Small intestine (tissue), 16 donors: ENCODE measurements at places on chromosomes 12 and 14.

- DNase-seq, result no peak
Observed at GRCh38 chr14:104440297-104440956, 139.1 kb upstream of the C14orf180 start.

DNA sequence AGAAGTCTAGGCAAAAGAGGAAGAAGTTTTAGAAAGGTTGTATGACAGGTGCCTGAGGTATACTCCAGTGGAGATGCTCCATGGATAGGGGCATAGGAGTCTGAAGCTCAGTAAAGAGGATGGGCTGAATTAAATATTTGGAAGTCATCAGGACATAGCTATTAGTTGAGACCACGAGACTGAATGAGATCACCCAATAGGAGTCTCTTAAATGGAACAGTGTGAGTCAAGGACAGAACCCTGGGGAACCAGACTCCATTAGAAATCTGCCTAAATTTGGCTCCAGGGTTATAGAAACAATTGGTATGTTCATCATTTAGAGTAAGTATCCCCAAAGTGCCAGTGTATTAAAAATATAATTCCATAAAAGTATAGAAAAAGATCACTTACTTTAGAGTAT is 172.6 kb downstream of the PRKCH start:
- DNase-seq, result no peak

DNA sequence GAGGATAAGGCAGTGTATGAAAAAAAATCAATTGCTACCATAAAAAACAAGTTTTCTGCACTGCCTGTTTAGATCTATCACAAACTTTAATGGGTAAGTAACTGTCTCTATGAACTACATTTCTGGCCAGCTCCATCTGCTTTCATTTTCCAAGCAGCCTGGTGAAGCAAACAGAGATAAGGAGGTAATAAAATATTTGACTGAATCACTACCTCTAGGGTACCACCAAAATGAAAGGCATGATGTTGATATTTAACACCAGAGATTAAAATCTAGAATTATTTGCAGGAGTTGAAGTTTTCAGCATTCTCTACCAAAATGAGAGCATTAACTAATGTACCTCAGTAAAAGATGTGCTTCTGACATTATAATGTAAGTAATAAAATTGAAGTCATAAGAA is 863.5 kb upstream of the MGAT4C start:
- DNase-seq, result no peak

DNA sequence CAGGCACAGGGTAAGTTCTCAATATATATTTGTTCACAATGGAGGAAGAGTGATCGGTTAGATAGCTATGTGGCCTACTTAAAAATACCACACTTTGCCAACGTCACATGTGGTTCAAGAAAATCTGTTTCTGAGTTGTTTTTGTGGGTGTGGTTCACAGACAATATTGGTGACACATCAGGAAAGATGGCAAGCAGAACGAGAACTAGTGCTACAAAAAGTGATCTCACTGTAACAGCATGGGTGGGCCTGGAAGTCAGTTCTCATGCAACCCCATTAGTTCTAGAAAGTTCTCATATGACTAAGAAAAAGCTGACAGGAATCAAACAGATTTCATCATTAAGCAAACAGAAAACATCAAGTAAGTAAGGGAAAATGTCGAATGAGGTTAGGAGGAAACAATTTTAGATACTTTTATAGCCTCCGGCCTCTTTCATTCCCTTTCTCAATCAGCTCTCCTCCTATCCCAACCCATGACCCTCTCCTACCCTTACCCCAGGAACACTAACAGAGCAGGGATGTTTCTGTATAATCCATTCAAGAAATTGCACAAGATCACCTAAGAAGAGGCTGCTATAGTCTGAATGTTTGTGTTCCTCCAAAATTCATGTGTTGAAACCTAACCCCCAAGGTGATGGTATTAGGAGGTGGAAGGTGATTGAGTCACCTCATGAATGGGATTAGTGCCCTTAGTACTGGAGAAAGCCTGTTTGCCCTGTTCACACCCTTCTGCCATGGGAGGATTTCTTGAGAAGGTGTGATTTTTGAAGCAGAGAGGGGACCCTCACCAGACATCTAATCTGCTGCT is 15.5 kb upstream of the NTN4 start:
- DNase-seq, result no peak

DNA sequence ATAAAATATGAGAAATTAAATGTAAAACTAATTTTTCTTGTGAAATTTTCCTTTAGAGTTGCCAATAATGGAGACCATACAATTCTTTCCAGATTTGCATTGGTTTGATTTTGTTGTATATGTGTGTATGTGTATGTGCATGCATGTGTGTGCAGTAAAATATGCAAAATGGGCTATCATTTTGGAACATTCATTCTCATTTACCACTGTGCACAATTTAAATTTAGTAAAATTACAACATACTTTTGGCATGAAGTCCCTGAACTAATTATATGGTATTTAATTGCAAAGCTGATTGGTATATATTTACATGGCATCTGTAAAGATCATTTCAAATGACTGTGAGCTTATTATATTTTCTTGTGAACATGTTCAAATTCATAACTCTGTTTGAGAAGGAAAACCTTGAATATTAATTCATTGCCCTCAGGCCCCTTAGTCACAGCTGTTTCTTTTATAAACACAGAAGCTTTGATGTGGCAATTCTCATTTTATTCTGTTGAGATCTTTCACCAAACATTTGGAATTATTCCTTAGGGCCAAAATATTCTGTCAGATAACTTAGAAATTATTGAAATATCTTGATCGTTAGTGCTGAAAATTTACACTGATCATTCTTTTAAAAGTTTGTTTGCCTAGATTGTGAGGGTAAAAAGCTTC is 17.6 kb downstream of the KERA start:
- no peak for DNase-seq

GRCh38 chr12:56205445-56205844 is 16.2 kb upstream of the SMARCC2 start:
- DNase-seq, result no peak

GRCh38 chr14:95327558-95328374 is 8.1 kb upstream of the CLMN start:
- no peak for DNase-seq

GRCh38 chr14:63840981-63841380 is 11.8 kb upstream of the SYNE2 start:
- DNase-seq, result peak; percentile 31

GRCh38 chr12:53942467-53942997 is 3.9 kb downstream of the HOXC13 start:
- DNase-seq, result no peak

DNA sequence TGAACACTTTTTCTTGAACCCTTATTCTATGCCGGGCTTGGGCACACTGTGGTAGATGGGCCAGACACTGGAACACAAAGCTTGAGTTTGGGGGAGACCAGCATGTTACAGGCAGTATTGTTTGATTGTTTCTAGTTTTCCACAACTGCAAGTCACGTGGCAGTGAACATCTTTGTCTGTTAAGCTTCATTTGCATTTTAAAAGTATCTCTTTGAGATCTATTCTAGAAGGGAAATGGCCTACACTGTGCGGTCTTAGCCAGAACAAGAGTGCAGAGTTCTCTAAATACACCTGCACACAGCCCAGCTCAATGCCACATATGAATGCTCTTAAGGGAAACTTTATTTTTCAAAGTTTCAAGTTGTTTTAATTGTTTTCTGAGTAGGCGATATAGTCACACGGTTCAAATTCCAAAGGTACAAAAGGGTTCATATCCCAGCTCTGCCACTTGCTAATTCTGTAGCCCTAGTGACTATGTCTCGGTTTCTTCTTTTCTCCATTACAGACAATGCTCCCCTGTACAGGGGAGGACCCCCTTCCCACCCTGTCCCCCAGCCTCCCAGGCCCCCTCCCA is 24.9 kb downstream of the RIN3 start:
- DNase-seq, result peak; percentile 60

DNA sequence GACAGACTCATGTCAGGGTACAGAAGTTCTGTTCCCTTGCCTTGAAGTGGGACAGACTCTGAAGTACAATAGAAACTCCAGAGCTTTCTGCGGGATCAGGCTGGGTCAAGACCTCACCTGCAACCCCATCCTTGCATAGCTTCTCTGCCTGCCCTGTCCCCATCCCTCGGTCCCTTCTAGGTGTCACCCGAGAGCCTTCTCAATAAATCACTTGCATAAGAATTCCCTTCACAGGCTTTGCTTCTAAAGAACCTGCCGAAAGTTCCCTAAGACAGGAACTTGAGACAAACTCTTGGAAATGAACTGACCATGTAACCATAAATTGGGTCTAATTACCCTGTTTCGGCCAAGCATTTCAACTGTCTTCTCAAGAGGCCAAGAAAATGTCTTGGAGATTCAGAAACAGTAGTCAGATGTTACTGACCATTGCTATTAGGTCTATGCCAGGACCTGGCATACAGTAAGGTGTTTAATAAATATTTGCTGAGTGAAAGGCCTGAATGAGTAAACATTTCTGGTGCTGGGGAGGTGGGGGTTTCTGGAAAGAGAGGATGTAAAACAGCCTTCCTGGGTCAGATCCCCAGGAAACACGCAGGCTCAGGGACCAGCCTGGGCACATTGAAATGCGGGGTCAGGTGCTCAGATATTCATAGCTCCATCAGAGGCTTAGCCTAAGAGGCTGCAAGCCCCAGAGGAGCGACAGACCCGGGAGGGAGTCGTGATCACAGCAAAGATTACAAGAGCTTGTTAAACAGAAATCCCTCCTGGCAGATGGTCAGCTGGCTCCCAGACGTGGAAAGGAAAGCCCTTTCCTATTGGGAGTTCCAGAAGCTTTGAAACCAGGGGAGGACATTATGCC is 226.2 kb upstream of the LHX5 start:
- no peak for DNase-seq
